Hematopoietic multipotent progenitor cell treated with erythropoietin and hydrocortisone succinate and interleukin-3 and kit ligand, for 4 days (in vitro differentiated cells): ENCODE measurements at places on chromosomes 2 and 18.
A peak's percentile ranks its signal among the peaks of the same experiment; 100 is the strongest.

- DNase-seq, result no peak
Observed at GRCh38 chr2:8877894-8878293, 40.5 kb upstream of the KIDINS220 start.

DNA sequence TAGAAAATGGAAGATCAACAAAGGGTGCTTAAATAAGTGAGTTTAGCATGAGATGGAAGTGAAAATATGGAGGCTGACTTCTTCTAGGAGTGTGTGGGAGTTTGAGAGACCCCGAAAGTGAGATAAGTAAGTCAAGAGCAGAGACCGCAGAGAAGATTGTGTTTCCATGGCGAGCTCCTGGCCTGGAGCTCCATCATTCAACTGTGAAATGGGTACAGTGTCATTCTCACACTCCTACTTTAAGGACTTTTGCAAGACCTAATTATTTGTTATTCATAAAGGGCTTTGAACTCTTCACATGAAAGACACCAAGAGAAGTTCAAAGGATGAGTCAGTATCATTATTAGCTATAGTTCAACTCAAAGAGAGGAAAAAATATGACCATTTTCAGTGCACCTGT lies 134.2 kb upstream of the PIK3C3 start:
- no peak for DNase-seq

- DNase-seq, result no peak
Observed at GRCh38 chr18:36457683-36458082, 160.2 kb downstream of the FHOD3 start.

GRCh38 chr2:138183705-138184104 lies 219.4 kb downstream of the HNMT start:
- no peak for DNase-seq

DNA sequence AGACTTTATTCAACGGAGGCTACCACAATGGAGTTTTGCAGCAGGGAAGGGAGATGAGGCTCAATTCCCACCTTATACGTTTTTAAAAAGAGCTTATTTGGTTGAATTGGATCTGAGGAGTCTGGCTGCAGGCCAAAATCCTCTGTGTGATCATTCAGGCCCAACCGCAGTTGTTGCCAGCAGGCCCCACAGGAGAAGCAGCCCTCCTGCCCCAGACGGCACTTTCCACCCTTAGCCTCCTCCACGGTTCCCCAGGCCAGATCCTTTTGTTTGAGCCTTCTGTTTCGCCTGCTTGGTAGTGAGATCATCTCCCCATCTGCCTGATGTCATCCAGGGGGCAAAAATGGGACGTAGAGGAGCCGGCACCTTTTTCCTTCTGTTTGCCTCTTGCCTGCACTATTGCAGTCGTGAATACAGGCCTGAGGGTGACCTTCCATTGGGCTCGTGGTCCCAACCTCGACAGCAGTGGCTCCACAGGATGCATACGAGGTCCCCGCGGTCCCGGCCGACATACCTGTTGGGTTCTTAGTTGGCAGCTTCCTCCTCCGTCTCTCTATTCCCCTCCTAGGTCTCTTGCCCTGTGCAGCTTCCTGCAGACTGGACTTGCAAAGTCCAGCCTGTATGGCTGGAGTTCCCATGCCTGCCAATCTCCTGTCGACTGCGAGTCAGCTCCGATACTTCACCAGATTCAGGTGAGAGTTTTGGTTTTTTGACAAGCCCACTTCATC lies 9.3 kb upstream of the GPR35 start:
- peak; percentile 78 for DNase-seq

- no peak for DNase-seq
Observed at GRCh38 chr18:4207383-4207985, 247.6 kb downstream of the DLGAP1 start.

GRCh38 chr18:69974365-69974764 lies 26.7 kb upstream of the CD226 start:
- no peak for DNase-seq

GRCh38 chr2:74051504-74051903 lies 66.8 kb downstream of the TET3 start:
- peak; percentile 51 for DNase-seq

- DNase-seq, result no peak
Observed at GRCh38 chr2:20472569-20472968, 25.7 kb downstream of the RHOB start.

DNA sequence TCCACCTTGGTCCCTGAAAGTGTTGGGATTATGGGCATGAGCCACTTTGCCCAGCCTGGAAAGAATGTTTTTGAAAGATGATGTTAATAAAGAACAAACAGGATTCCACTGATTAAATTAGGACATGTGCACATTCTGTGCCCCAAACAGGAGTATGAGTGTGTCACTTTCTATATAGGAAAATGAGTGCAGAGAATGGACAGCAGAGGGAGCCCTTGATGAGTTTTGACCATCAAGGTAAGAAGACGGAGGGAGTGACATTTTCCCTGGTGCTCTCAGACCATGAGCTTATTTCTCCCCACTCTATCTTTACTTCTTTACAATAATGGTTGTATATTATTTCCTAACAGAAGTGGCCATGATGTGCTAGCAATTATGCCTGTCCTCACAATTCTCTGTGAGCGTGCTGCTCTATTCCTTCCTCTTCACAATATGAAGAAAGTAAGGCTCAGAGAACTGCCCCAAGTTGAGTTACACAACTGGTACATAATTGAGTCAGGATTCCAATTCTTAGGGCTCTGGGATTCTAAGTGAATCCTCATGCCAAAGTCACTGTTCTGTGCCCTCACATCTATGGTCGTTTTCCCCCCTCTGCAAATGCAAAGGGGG lies 20.6 kb downstream of the RPL37A start:
- peak; percentile 89 for DNase-seq

DNA sequence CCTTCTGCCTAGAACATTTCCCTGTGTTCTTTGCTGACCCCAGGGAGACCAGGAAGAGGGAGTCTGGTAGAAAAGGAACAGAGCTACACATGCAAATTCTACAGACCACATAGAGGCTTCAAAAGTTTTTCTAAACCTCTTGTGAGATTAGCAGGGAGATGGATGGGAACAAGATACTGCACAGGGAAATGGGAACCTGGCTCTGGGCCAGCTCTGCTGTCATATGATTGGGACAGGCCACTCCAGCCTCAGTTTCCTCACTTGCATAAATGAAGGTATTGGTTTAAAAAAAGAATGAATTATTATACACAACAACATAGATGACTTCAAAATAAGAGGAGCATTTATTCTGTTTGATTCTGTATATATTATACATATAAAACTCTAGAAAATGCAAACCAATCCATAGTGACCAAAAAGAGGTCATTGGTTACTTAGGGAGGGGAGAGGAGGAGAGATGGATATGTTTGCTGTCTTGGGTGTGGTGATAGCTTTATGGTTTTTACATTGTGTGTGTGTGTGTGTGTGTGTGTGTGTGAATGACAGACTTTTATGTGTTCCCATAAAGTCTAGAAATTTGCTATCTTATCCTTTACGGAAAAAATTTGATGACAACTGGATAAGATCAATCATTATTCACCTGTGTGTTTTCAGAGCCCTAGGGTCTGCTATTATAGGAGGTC lies 115.5 kb downstream of the MGAT5 start:
- no peak for DNase-seq

DNA sequence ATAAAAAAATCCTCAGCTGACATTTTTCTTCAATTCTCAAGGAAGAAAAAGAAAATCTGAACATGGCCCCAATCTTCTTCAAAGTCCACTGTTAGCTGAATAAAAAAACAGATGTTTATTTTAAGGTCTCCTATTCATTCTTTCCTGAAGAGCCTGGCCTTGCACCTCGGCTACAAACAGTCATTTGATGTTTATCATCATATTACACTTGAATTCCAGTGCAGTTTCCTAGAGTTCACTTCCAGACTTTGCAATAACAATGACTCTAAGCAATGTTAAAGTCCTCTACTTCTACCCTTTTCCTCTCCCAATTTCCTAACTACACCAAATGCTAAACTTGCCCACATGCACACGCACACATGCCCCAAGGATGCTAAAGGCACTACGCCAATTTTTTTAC lies 70.1 kb downstream of the NOL10 start:
- DNase-seq, result no peak

DNA sequence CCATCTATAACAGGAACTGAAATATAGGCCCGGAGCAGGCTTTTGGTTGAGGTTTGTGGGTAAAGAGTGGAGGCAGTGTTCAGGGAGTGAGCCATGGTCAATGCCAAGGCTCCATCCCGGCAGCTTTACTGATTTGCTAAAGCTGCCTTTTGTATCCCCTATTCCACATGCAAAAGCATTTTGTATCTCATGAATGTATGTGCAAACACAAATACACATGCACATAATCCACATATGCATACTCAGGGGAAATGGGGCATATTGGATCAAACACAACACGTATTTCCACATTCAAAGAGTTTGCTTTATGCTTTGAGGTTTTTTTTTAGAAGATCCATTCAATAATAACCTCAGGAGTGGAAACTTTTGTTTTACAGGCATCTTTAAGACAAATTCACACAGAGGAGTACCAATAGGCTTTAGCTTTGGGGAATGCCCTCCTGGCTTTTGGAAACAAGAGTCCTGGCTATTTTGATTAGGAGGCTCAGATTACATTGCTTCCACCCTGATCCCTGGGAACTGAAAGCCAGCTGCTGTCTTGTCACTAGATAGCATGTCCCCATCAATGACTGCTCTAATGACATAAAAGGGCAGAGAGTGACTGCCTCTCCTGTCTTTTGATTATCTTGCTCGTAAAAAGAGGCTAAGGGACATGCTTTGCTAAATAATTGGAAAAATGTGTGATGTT lies 263.2 kb downstream of the EN1 start:
- no peak for DNase-seq

DNA sequence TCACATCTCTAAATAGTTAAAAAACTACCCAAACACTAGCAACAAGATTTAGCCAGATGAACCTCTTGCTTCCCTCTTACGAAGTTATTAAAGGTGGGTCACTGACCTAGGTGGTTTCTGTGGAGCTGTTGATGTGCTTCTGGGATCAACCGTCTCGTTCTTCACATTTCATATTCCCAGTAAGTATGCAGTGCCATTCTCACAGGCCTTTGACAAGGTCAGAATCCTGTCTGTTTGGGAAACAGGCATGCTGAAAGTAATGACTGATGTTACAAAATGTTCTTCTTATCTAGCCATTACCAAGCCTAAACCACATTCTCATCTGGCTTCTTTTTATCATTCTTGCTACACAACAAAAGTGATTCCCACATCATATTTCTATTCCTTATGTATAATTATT lies 70.3 kb downstream of the WDR7 start:
- peak; percentile 17 for DNase-seq

GRCh38 chr2:18664421-18664820 lies 75.1 kb upstream of the NT5C1B start:
- DNase-seq, result no peak

GRCh38 chr2:48227617-48228344 lies 302.2 kb upstream of the STON1 start:
- peak; percentile 90 for DNase-seq

GRCh38 chr18:79223431-79223830 lies 154.2 kb downstream of the ATP9B start:
- no peak for DNase-seq

DNA sequence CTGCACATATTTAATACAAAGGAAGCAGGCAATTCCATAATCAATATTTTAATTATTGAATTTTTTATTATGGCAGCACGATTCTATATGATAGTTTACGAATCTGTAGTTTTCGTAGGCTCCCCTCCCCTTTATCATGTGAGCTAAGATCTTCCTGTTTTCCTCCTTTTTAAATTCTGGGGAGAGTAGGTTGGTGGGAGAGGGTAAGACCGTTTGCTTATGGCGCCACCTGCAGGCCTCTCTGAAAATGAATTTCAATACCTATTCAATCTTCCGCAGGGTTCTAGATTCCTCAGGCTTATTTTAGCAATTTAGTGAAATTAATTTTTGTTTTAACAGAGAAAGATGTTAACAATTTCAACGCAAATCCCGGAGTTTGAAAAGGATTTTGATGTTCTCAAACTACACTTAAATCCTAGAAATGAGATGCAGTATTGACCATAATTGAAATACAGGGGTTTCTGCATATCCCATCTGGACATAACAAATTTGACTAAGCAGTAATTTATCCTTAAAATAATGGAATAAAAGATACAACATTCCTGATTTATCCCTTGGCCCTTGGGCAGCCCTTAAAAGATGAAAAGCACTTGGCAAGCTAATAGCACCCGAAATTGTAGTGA lies 12.8 kb upstream of the GBX2 start:
- DNase-seq, result peak; percentile 74

GRCh38 chr2:2777213-2777612 lies 446.1 kb upstream of the MYT1L start:
- DNase-seq, result no peak

- DNase-seq, result no peak
Observed at GRCh38 chr2:224023188-224023587, 15.9 kb downstream of the SERPINE2 start.

- peak; percentile 79 for DNase-seq
Observed at GRCh38 chr2:158006961-158007719, 94.5 kb upstream of the UPP2 start.

GRCh38 chr2:55019526-55020258 lies 30.6 kb downstream of the RTN4 start:
- peak; percentile 82 for DNase-seq

DNA sequence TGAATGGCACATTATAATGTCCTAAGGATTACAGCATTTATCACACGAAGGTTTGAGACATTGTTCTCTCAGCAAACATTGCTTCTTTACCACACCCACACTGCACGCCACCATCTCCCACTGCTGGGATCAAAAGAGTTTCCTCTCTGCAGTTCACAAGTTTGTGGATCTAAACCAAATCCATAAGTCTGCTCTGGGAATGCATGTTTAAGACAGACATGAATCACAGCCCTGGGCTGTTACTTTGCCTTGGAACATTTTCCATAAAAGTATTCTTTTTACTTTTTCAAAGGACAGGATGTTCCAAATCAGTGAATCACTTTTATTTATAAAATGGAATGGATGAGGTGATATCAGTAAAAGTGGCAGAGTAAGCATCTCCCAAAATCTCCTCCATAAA lies 36.1 kb downstream of the STPG4 start:
- DNase-seq, result no peak

DNA sequence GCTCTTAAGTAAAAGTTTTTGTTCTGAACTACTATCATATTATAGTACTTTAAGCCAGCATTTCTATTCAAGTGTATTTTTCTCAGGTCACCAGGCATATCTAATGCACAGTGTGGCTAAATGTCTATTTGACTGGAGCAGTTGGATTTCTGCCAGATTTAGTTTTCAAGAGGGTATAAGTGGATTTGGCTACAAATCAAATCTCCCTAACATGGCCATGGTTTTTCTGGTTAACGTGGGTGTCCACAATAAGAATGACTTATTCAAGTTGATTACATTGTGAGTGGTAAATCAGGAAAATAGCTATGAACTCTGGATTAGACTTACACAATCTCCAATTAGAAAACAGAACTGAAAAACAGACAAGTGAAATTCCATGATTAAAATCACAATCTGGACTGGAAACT lies 5.7 kb upstream of the CHN1 start:
- DNase-seq, result no peak
